ENCODE measurements at places on chromosomes 1 and 21.

DNA sequence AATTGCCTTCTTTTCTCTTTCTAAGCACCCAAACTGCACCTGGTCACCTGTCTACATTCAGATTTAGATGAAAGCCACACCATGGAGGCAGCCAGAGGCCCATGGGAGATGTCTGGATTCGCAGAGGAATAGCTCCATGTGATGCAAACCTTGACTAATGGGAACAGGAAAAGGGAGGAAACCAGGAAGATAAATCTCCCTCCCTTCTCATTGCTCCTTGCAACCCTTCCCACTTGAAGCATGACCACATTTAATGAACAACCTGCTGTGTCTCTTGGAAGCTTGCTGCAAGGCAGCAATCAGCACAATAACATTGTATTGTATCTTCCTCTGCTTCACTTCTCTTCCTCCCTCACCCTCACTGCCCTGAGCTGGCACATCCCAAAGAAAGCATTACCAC is 42.6 kb upstream of the KLF17 start:
- DNase-seq, result no peak

DNA sequence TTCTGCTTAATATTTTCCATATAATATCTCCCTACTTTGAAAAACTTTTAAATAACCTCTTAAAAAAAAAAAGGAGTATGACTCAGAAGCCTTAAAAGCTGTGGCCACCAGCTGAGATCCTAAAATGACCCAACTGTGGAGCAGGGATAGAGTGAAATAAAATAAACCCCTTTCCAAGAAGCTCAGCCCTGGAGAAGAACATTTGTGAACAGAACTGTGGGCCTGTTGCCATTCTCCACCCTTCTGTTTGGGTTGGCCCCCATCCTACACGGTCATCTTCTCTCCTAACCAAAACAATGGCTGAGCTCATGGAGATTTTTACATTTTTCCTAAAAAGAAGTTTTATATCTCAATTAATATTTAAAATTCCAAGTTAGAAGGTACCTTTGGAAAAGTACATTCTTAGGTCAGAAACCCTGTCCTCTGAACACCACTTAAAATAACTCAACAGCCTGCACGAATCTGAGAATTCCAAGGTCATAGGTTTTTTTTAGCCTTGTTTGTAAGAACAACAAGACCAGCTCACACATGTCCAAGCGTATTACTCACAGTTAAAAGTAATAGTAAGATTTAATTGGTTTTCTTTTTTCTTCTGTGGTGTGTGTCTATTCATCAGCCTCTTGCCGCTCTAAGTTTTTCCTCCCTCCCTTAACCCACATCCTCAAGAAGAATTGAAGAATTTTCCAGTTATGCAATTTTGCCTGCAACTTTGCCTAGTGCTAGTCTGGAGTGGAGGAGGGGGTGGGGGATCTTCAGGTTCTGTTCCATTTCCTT is 107.7 kb upstream of the ERRFI1 start:
- no peak for DNase-seq

DNA sequence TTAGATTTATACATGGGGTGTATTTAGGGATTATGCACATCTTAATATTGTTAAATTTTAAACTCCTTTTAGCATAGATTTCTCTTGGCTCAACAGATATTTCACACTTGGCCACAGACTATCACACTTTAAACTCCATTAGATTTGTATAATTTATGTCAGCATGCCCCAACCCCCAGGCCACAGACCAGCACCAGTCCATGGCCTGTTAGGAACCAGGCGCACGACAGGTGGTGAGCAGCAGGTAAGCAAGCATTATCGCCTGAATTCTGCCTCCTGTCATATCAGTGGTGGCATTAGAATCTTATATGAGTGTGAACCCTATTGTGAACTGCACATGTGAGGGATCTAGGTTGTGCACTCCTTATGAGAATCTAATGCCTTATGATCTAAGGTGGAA is 34.8 kb downstream of the SUCO start:
- DNase-seq, result no peak

DNA sequence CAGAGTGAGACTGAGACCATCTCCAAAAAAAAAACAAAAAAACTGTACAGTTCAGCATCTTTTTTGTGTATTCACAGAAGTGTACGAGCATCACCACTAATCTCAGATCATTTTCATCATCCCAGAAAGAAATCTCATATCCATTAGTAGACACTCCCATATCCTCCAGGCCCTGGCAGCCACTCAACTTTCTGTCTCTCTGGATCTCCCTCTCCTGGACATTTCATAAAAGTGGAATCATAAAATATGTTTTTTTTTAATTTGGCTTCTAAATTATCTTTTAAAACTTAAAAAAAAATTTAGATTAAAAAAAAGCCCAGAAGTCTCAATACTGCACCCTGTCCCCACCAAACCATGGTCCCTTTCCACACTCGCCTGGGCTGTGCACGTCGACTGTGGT is 22.1 kb downstream of the RIPPLY3 start:
- no peak for DNase-seq

Data from GM12878 (cell line).